Caudate nucleus (tissue), 63 donors: ENCODE measurements at places on chromosomes 11 and 22.

GRCh38 chr11:134951305-134951700 lies 539.3 kb upstream of the B3GAT1 start:
- no peak for DNase-seq

DNA sequence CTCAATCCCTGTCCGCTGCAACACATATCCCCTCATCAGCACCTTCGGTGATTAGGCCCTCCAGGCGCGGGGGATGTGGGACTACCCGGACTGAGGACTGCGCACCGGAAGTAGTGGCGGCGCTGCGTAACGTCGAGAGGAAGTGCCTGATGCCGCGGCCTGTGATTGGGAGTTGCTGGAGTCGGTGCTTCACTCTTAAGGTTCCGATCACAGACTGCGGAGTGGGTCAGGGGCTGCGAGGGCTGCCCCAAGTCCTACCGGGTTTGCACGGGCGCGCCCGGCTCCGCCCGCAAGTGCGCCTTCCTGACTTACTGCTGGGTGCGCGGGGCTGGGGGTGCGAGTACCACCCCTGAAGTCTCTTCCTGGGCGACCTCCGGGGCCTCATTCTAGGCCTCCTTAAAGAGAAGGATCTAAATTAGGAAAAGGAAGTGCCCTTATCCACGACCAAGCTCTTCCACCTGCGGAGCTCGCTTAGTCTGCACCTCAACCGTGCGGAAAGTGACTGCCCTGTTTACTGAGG lies at the start of gene ALKBH3:
TSS of gene ALKBH3 (plus strand) at position 192 of the 520 bp plus-strand sequence. CDS start 1,822 bp downstream, outside the sequence.
- DNase-seq: peak; percentile 79

- DNase-seq: no peak
Observed at GRCh38 chr11:120432056-120433018, 79.2 kb upstream of the GRIK4 start.

- no peak for DNase-seq
Observed at GRCh38 chr22:37427135-37427710, at the start of gene ELFN2. Gene ELFN2, minus strand, starts transcription at chr22:37427479. Its CDS starts 51,945 bp downstream, at chr22:37375534.

GRCh38 chr22:45402466-45402985 lies 10.9 kb downstream of the SMC1B start:
- no peak for DNase-seq

- no peak for DNase-seq
Observed at GRCh38 chr11:122727101-122727929, 71.8 kb downstream of the UBASH3B start.

GRCh38 chr11:22808571-22809197 lies 20.9 kb downstream of the SVIP start:
- no peak for DNase-seq

DNA sequence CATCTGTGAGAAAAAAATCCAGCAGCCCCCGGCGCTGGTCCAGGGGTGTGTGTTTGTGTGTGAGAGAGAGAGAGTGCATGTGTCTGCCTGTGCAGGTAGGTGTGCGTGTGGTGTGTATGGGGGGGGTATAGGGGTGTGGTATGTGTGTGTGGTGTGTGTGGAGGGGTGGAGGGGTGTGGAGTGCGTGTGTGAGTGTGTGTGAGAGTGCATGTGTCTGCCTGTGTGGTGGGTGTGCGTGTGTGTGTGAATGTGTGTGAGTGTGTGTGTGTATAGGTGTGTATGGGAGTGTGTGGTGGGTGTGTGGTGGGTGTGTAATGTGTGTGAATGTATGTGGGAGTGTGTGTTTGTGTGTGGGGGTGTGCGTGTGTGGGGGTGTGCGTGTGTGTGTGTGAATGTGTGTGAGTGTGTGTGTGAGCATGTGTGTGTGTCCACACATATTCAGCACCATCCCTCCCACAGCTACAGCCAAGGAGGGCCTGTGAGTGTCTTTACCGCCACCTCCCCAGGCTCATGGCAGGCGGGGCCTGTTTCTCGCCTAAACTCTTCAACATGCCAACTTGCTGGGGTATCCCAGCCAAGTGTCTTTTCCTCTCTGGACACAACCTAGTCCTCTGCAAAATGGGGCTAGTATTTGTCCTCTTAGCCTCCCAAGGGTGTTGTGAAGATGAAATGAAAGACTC lies 11.9 kb downstream of the LMO1 start:
- DNase-seq: peak; percentile 39

- DNase-seq: no peak
Observed at GRCh38 chr22:28711820-28712777, 29.5 kb downstream of the CHEK2 start.

- no peak for DNase-seq
Observed at GRCh38 chr11:111834432-111835163, 36.8 kb downstream of the ALG9 start.

GRCh38 chr11:1108246-1108900 lies 33.7 kb downstream of the MUC2 start:
- DNase-seq: no peak

- DNase-seq: no peak
Observed at GRCh38 chr22:49402169-49402568, 425.5 kb downstream of the BRD1 start.
